HepG2 (cell line): ENCODE measurements at places on chromosomes 7 and 10. TPM values are rescaled to one million over a fixed set of nuclear protein-coding genes. Genes with fewer than 3 reads are reported as not detected.

DNA sequence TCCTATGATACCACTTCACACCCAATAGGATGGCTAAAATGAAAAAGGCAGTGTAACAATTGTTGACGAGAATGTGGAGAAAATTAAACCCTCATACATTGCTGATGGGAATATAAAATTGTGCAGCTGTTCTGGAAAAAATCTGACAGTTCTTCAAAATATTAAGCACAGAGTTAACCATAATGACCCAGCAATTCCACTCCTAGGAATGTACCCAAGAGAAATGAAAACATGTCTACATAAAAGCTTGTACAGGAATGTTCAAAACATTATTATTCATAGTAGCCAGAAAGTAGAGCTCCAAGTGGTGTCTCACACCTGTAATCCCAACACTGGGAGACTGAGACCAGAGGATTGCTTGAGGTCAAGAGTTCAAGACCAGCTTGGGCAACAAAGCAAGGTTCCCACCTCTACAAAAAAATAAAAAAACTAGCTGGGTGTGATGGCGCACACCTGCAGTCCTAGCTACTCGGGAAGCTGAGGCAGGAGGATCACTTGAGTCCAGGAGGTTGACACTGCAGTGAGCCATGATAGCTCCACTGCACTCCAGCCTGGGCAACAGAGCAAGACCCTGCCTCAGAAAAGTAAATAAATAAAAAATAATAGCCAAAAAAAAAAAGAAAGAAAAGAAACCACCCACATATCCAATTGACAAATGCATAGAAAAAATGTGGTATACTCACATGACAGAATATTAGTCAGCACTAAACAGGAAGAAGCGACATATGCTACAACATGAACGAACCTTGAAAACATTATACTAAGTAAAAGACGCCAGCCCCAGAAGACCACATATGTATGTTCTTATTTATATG lies 5.0 kb downstream of the RHEB start:
- H3K27ac ChIP-seq = no peak overlapping the region
- H3K4me1 ChIP-seq = peaks cover 43% of the 10 kb centered on the region
- no peak overlapping the region for H3K4me3 ChIP-seq
- no peak for DNase-seq
- no peaks in the 10 kb centered on the region for H3K36me3 ChIP-seq

DNA sequence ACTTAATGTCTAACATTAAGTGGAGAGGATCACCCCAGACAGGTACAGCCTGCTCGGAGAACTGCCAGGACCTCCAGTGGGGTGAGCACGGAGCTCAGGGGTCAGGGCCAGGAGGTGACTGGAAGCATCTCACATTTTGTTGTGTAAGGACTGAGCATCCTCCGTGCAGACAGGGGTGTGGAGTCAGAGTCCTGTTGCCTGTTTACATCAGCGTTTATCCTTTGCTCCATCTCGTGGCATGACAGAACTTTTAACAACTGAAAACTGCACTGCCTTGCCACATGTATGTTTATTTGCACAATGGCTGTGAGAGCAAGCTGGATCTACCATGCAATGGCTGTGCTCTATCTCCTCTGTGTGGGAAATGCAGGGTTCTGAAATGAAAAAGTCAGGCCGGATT lies 175.4 kb upstream of the AKR1E2 start:
- DNase-seq = no peak
- H3K36me3 ChIP-seq = no peaks in the 10 kb centered on the region
- H3K27ac ChIP-seq = no peak overlapping the region

DNA sequence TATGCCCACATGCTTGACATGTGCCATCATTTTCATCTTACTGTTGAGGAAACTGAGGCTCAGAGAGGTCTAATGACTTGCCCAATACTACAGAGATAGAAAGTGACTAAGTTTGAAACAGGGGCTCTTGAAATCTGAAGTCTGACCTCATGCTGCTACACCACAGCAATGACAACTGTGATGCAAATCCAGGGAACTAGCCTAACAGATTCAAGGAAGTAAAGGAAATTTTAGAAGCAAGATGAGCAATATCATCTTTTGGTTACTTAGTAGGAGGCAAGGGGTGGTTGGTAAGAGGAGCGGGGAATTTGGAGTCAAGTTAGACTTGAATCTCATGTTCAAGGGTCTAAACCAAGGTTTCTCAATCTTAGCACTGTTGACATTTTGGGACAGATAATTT lies 26.3 kb upstream of the OSBPL3 start:
- no peak overlapping the region for H3K27ac ChIP-seq
- no peak overlapping the region for H3K4me3 ChIP-seq
- no peak for DNase-seq
- H3K4me1 ChIP-seq = peaks cover 12% of the 10 kb centered on the region; the same call in 1 of the 2 replicates
- H3K27me3 ChIP-seq = no peaks in the 10 kb centered on the region; the same call in 1 of the 2 replicates

DNA sequence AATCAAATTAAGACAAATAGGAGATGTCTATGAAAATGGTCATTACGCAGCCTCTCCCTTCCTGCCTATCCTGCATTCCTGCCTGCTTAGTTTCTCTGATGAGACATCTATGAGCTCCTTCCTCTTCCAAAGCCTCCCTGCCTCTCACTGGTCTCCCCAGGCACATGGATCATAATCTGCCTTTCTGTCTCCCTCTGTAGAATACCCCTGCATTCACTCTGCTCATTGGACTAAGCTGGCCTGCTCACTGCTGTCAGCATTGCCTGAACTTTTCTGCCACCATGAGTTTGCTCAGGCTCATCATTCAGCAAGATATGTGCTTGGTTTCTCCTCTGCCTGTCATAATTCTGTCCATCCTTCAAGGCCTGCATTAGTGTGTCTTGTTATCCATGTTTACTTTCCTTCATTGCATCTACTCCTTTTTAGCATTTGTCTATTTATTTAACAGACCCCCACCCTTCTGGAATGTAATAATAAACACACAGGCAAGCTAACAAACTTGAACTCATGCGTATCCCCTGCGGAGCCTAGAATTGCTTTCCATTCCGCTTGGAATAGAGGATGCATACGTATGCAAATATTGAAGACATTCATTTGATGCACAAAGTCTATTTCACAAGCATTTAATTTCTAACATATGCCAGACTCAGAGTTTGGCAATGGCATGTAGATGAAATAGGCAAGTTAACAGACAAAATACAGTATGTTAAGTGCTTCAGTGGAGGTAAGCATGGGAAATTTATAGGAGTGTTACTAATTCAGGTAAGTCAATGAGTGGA lies 88.3 kb downstream of the PTPRZ1 start:
- no peak for DNase-seq
- no peak overlapping the region for H3K27ac ChIP-seq
- no peak overlapping the region for H3K4me3 ChIP-seq
- no peaks in the 10 kb centered on the region for H3K27me3 ChIP-seq
- no peaks in the 10 kb centered on the region for H3K36me3 ChIP-seq
- no peaks in the 10 kb centered on the region for H3K4me1 ChIP-seq

GRCh38 chr7:116984511-116984910 lies 31.2 kb downstream of the ST7 start:
- H3K27ac ChIP-seq = no peak overlapping the region
- no peaks in the 10 kb centered on the region for H3K27me3 ChIP-seq
- no peak for DNase-seq
- H3K4me3 ChIP-seq = no peak overlapping the region

DNA sequence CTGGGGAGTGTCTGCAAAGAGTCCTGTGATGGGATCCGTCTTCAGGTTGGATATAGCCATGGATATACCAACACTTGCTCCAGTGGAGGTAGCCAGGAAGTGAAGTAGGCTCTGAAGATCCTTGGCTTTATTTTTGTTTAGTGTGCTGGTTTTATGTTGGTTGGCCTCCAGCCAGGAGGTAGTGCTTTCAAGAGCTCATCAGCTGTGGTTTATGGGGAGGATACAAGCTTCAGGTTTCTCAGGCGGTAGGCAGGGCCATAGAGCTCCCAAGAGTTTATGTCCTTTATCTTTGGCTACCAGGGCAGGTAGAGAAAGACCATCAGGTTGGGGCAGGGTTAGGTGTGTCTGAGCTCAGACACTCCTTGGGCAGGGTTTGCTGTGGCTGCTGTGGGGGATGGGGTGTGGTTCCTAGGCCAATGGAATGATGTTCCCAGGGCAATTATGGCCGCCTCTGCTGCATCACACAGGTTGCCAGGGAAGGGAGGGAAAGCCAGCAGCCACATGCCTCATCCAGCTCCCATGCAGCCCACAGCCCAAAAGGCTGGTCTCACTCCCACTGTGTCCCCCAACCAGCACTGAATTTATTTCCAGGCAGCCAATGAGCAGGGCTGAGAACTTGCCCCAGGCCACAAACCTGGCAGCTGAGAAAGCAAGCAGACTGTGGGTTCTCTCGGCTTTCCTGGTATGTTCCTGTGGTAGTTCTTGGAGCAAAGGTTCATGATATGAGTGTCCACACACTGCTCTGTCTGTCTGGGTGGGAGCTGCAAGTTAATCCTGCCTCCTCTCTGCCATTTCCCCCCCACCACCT lies 67.0 kb upstream of the PRLHR start:
- H3K36me3 ChIP-seq = no peaks in the 10 kb centered on the region
- no peak overlapping the region for H3K4me3 ChIP-seq
- no peak overlapping the region for H3K27ac ChIP-seq
- H3K4me1 ChIP-seq = peaks cover 7% of the 10 kb centered on the region
- no peak for DNase-seq

DNA sequence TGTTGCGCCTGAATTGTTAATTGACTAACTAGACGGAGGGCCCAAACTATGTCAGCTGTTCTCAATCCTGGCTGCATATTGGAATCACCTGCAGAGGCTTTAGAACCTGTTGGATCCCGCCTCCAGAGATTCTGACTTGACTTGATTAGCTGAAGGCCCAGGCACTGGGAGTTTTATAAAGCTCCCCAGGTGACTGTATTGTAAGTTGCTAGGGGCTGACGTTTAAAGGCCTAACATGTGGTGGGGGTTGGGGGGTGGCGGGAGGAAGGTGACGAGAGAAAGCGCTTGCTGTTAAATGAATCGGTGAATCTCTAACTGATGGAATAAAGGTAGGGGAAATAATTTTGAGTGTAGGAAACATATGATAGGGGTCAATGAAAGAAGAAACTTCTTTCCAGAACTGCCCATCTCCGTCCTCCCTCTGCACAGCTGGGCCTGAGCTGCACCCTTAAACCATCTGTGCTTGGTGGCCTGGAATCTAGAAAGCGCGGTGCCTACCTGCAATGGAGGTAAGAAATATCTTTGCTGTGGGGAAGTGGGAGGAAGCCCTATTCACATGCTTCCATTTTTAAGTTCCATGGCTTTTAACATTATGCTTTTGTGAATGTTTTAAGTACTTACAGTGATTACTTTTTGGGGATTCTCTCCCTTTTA lies 225.0 kb upstream of the FAM3C start:
- no peak for DNase-seq
- H3K36me3 ChIP-seq = no peaks in the 10 kb centered on the region
- no peak overlapping the region for H3K27ac ChIP-seq

- no peaks in the 10 kb centered on the region for H3K27me3 ChIP-seq
- H3K4me1 ChIP-seq = peaks cover 13% of the 10 kb centered on the region
- no peak for DNase-seq
- no peak overlapping the region for H3K27ac ChIP-seq
- H3K36me3 ChIP-seq = no peaks in the 10 kb centered on the region
Measured at GRCh38 chr7:88184848-88185304, 35.0 kb downstream of the SRI start.

- no peaks in the 10 kb centered on the region for H3K36me3 ChIP-seq
- no peak for DNase-seq
- H3K4me3 ChIP-seq = no peak overlapping the region
Measured at GRCh38 chr10:126731610-126731990, 61.1 kb upstream of the C10orf90 start.

DNA sequence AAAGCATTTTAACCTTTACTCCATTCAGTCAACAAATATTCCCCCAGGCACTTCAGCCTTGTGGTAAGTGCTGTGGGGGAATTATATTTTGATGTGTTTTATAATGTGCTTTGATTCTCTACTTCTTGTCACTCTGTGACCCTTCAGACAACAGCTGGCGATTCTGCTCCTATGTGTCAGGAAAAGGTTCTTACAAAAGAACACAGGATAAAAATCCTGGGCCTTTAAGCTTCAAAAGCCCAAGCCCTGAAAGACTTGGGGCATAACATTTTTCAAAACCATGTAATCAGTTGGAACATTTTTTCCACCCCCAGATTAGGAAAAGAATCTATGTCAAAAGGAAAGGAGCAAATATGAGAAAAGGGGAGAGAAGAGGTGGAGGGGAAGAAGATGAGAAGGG lies 37.8 kb upstream of the LRRC17 start:
- no peak overlapping the region for H3K4me3 ChIP-seq
- no peak for DNase-seq

- H3K4me1 ChIP-seq = no peaks in the 10 kb centered on the region
- no peak for DNase-seq
- no peaks in the 10 kb centered on the region for H3K36me3 ChIP-seq
- H3K27ac ChIP-seq = no peak overlapping the region
Measured at GRCh38 chr10:123327896-123328295, 173.7 kb downstream of the BUB3 start.

DNA sequence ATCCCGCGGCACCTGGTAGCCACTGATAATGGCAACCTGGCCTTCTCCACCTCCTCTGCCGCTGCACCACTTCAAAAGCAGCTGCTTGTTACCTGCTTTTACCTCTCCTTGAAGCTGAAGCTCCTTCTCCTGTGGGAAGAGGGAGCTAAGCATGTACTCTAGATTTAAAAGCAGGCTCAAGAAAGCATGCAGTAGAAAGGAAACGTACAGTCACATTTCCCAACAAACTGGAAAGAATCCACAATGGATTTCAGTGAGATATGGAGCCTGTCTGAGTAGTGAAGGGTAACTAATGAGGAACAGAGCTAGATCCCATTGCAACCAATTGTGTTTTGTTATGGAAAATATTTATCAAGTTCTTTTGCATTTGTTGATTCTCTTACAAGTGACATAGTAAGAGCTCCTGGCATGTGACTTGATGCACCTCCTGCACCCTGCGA lies 457.4 kb upstream of the GALNT17 start:
- H3K27me3 ChIP-seq = no peaks in the 10 kb centered on the region
- no peaks in the 10 kb centered on the region for H3K36me3 ChIP-seq
- H3K4me1 ChIP-seq = no peaks in the 10 kb centered on the region
- no peak overlapping the region for H3K4me3 ChIP-seq

- no peak for DNase-seq
- no peak overlapping the region for H3K4me3 ChIP-seq
- H3K27ac ChIP-seq = no peak overlapping the region
- no peaks in the 10 kb centered on the region for H3K4me1 ChIP-seq
Measured at GRCh38 chr7:128033246-128033645, 2.0 kb upstream of the LRRC4 start.

- no peaks in the 10 kb centered on the region; the same call in 1 of the 2 replicates for H3K4me1 ChIP-seq
- H3K36me3 ChIP-seq = no peaks in the 10 kb centered on the region
- no peak for DNase-seq
- H3K27me3 ChIP-seq = no peaks in the 10 kb centered on the region
Measured at GRCh38 chr7:116224492-116225098, 14.3 kb downstream of the TES start.

DNA sequence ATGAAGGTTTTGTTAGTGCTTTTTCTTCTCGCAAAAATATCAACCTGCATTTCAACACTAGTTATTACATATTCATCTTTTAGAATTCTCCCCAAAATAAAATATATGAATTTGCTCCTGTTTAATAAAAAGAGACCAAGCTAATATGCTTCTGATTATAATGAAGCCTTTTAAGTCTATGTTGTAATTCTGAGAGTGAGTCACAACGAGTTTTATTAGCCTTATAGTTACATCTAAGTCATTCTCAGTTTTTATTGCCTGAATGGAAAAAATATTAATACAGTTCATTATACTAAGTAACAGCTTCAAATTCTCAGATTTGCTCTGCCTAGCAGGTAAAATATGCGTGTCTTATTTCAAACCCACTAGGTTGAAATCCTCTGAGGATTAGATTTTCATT lies 152.4 kb upstream of the CELF2 start:
- no peak for DNase-seq
- H3K27me3 ChIP-seq = no peaks in the 10 kb centered on the region
- H3K4me1 ChIP-seq = no peaks in the 10 kb centered on the region
- no peak overlapping the region for H3K4me3 ChIP-seq

Gene KCND2
- total RNA-seq = not detected in 2 replicates

Gene CXCL12
- not detected in 2 replicates for total RNA-seq

Gene KNDC1
- total RNA-seq = 0.44 TPM in 1 of 2 replicates, not detected in the other

Gene PIP4K2A
- 22.6 and 25.7 TPM in 2 replicates for total RNA-seq

Gene UPK3BL1
- total RNA-seq = 3.5 and 6.3 TPM in 2 replicates

Gene BTAF1
- 31.6 and 38.6 TPM in 2 replicates for total RNA-seq
